Cortex of kidney (tissue), 1 donor: ENCODE measurements at places on chromosomes 6 and 20.

DNA sequence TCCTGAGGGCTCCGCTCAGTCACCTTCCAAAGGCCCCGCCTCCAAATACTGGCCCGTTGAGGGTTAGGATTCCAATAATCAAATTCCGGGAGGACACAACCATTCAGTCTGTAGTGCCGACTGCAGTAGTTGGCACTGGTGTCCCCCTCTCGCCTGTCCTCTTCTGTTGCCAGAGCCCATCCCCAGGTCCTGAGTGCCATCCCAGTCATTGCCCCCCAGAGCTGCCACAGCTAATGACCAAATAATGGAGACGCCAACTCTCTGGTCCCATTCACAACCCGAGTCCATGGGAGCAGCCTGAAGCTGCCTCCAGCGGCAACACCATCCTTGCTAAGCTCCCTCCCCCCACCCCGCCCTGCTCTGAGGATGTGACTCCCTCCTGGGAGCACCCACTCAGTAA lies 115.9 kb downstream of the JPH2 start:
- DNase-seq, result no peak

- no peak for DNase-seq
These were observed 79.4 kb downstream of the IRF4 start for GRCh38 chr6:470901-471448.

- no peak for DNase-seq
These were observed 70.7 kb downstream of the SLX4IP start for GRCh38 chr20:10505827-10506226.

DNA sequence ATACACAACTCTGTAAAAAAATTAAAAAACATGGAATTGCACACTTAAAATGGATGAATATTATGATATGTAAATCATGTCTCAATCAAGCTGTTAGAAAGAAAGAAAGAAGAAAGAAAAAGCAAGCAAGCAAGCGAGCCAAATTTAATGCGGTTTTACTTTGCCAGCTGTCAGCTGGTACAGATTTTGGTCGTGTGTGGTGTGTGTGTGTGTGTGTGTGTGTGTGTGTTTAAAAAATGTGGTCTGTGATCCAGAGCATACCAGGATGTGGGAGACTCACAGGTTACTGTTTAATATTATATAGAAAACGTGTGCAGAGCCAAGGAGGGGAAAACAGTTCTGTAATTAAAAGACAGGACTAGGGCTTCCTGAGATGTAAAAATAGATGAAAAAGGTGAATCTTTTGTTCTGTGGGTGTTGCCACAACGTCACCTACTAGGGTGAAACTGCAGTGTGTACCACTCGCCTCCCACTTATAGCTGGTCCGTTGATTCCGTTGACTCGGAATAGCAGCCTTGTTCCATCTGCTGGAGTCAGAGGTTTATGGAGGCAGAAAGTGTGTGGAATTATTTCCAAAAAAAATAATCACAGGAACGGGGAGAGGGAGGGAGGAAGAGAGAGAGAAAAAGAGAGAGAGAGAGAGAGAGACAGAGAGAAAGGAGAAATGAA lies 197.7 kb downstream of the BCAS1 start:
- DNase-seq, result no peak

- DNase-seq, result no peak
These were observed 1067.9 kb upstream of the MAP3K7 start for GRCh38 chr6:91654793-91655192.

- no peak for DNase-seq
These were observed 53.5 kb downstream of the BCAS4 start for GRCh38 chr20:50848341-50848808.

DNA sequence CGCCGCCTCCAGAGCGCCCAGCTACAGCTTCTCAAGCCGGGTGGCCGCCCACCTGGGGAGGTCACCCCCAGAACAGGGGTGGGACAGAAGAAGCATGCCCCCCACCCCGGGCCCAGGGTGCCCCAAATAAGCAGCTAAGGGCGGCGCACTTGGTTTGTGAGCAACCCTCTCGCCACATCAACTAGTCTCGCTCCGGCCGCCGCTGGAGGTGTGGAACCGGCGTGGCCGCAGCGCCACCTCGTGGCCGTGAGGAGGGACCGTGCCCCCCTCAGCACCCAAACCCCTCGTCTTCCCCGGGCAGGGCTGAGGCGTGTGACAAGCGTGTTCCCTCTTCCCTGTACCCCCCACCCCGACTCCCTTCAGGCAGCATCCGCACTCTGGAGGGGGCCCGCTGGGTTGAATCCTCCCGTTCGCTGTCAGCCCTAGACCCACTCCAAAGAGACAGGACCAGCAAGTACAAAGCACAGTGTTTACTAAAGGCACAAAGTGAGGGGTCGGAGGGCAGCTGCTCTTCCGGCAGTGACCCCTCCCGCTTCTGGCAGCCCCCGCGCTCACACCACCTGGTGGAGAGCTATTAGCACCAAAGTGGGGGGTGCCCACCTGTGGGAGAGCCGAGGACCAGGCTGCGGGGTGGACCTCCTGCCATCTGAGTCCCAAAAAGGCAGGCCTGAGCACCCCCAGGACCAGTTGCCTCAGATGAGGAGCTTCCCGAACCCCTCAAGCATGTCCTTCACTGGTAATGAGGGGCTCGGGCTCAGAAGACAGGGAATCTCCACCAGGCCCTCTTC lies 45.4 kb downstream of the MDFI start:
- DNase-seq, result no peak

DNA sequence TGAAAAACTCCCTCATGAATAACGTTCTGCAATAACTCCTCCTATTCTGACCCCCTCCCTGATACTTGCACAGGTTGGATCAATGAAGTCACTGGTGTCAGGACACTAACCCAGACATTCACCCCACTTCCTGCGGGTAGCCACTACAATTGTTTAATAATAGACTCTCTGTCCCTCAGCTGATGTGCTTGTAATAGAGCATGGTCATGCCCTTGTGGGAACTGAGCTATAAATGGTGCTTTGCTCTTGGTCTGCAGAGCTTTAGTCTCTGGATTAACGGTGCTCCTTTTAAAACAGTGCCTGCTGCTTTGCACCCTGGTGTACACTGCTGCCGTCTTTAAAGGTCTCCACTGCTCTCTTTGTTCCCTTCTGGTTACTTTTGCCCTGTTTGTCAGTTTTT lies 127.3 kb downstream of the BACH2 start:
- DNase-seq, result no peak

DNA sequence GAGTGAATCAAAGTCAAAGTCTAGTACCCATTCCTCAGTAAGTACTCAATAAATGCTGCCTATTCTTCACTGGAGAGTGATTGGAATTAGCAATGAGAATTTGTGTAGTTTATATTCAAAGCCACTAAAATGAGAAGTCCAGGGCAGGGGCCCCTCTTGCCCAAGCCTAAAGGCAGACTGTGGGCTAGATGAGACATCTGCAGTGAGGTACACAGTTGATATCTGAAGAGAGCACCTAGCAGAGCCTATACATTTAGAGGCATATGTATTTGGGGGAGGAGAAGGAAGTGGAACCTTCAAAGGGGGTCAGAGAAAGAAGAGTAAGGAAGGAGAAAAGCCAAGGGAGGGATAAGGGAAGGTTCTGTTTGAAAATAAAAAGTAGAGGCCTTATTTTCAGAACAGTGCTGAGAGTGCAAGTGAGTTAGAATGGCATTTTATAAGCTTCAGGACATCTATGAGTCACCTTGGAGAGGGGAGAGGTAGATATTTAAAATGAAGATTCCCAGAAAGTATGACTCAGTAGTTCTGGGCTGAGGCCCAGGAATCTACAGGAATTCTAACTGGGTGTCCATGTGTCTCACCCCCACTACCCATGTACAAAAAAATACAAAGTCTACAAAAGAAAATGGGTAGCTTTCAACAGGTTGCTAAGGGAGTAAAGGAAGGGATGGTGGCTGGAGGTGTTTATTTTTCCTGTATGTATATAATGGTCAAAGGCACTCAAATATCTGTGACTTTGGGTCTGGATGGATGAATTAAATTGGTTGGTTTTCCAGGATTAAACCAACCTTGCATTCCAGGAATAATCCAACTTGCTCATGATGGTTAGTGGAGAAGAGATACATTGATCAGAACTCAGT lies 135.1 kb downstream of the ZFP64 start:
- no peak for DNase-seq

GRCh38 chr6:35305117-35305516 lies 7.5 kb downstream of the DEF6 start:
- DNase-seq, result no peak

- no peak for DNase-seq
These were observed 27.7 kb upstream of the PAX1 start for GRCh38 chr20:21677781-21678180.

DNA sequence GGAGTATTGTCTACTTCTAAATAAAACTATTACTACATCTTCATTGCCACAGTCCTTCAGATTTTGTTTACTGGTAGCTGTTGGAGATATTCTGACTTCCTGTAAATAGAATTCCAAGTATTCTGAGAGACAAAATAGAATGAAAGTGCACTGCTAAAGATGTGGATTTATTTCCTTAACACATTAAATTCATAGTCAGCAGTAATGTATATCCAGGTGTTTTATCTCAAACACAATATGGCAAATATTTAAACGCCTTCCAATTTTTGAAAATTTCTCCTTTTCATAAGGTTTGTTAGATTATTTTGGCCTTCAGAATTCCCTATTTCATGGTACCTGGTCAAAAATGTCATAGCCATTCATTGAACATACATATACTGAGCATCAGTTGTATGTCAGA lies 84.3 kb upstream of the MEI4 start:
- no peak for DNase-seq

GRCh38 chr6:24719125-24719971 lies at the start of gene C6orf62:
Gene C6orf62 (minus strand): TSS chr6:24719154. CDS start chr6:24718668, 486 bp downstream.
- no peak for DNase-seq

DNA sequence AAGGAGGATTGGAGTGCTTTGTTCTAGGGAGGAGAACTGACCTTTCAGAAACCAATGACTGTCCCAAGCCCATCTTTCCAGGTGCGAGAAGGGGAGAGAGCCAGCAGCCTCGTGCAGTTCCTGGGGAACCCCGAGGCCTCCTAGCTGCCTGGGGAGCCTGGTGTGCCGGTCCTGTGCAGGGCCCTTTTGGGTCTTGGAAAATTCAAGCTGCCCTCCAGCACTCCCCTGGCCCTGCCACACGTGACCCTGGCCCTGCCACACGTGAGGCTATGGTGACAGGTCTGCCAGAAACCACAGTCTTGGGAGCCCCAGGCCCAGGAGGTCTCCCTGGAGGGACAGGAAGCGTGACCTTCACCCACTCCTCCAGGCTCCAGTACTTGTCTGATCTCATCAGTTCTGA lies 15.7 kb downstream of the IP6K3 start:
- DNase-seq, result no peak

GRCh38 chr20:14406495-14406894 lies 69.1 kb upstream of the FLRT3 start:
- DNase-seq, result no peak

DNA sequence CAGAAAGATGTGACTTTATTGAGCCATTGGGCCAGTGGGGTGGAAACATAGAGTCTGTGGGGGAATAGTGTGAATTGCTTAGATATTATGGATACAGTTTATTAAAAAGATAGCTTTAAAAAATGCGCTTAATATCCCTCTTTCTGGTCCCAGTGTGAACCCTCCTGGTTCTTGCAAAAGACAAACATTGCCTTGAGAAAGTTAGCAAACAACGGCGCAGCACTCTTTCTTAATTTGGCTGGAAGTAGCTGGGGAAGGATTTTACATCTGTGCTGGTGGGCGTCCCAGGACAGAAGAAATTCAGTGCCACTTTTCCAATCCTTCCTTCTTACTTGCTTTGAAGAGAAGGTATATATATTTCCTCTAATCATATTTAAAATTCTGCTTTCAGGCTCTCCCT lies 191.4 kb upstream of the ZFP64 start:
- no peak for DNase-seq

DNA sequence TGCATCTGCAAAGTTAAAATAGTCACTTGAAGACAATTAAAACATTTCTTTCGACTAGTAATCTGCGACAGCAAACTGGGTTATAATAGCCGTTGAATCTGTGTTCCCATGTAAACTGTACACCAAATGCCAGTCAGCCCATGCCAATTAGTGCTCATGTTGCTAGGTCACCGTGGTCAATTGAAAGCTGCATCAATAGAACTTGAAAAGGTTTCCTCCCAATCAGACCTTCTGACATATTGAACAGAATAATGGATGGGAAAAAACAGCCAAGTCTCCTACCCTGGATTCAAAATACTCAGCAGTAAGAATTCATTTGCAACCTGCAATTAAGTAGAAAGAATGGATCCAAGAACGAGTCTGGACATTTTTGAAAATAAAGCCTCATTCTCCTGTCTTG lies 11.2 kb downstream of the NKX2-4 start:
- no peak for DNase-seq

DNA sequence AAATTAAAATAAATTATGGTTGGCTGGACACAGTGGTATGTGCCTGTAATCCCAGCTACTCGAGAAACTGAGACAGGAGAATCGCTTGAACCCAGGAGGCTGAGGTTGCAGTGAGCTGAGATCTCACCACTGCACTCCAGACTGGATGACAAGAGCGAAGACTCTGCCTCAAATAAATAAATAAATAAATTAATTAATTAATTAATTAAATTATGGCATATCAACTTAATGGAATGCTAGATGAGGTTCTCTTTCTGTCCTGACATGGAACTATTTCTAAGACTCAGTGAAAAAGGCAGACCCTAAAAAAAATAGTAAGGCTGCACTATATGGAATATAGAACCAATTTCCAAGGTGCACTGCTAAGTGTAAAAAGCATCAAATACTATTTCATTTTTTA lies 4.8 kb downstream of the SRPK1 start:
- no peak for DNase-seq

DNA sequence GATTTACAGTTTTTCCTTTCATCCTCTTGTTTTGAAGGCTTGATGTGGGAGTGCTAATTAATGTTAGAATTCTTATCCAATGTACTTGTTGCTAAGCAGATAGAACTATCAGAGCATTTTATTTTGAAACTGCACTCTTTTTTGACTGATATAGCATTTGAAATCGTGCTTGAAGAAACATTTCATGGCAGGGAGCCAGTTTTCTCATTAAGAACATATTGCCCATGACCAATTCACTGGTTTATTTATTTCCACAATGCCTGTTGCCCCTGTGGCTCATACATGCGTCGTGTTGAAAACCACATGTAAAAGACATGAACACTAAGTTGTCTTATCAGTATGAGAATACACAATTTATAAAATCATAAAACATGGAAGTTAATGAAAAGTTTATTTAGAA lies 479.7 kb upstream of the FLRT3 start:
- no peak for DNase-seq

DNA sequence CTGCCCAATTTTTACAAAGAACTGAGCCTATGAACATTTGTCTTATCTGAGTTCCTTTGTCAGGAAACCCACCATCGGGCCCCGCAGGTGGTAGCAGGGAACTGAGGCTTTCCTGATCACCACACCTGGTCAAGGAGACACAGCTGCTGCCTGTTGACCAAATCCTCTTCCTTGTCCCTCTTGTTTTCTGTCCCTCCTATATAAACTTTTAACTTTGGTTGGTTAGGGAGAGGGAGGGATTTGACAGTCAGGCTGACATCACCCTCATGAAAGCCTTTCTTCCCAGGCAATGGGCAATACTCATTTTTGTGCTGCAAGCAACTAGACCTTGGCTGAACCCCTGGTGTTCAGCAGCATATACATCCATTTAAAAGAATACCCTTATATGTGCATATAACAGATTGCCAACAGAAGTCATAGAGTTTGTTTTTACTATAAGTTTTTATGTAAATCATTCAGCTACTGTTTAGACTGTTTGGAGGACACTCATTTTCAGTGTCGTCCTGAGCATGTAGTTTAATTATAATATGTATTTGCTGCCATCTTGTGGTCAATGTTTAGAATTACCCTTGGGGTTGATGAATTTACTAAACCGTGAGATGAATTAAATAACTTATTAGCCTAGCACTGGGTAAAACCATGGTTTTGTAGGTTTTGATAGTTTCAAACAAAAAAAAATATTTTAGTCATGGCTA lies 17.0 kb downstream of the CRISP1 start:
- no peak for DNase-seq
